T-helper 1 cell (primary cell): ENCODE measurements at places on chromosomes 6 and 20.
A peak's percentile ranks its signal among the peaks of the same experiment; 100 is the strongest.

DNA sequence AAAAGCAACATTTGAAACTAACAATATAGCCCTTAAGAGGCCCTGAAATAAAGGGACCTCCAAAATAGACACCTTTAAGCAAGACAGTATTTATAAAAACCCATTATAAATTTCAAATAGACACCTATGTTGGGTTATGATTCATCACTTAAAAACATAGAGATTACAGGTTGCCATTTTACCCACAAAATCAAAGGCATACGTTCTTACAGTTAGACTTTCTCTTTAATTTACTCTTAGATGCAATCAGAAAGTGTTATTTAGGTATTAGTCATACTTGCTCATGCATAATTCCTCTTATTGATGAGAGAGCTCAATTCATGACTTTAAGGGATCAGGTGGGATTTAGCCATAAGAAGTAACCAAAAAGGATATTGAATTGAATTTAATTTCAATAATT, 51.5 kb upstream of the TMEM200A start:
- DNase-seq = no peak

GRCh38 chr6:127096167-127096566, 22.3 kb upstream of the RSPO3 start:
- DNase-seq = no peak

GRCh38 chr6:12261502-12261901, 28.7 kb upstream of the EDN1 start:
- DNase-seq = no peak

- DNase-seq = no peak
Observed at GRCh38 chr6:15508441-15508871, 154.4 kb downstream of the DTNBP1 start.

DNA sequence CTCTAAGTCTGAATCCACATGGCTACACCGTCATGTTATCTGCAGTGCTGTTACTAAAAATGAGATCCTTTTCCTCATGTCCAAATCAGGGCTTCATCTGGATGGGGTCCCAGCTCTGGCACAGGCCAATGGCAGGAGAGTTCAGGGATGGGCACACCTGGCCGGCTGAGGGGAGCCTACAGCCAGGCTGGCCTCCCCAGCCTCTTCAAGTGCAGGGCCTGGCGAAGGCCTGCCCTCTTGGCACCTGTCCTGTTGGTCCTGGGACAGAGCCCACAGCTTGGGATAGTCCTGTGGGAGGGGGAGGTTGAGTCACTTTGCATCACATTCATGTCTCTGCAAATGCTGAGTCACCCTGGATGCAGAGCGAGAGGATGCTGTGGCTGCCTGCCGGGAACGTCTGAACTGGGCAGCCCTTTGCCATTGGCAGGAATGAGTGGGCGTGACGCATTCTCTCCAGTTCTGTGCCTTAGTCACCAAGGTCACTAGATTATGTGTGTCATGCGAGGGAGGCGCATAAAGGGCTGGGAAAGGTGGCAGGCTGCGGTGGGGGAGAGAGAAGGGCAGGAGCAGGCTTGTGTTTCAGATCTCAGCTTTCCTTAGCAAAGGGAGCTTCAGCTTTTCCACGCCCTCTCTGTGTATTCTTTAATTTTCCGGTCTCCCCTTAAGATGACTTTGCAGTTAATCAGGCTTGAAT, 223.2 kb upstream of the ECI2 start:
- no peak for DNase-seq

DNA sequence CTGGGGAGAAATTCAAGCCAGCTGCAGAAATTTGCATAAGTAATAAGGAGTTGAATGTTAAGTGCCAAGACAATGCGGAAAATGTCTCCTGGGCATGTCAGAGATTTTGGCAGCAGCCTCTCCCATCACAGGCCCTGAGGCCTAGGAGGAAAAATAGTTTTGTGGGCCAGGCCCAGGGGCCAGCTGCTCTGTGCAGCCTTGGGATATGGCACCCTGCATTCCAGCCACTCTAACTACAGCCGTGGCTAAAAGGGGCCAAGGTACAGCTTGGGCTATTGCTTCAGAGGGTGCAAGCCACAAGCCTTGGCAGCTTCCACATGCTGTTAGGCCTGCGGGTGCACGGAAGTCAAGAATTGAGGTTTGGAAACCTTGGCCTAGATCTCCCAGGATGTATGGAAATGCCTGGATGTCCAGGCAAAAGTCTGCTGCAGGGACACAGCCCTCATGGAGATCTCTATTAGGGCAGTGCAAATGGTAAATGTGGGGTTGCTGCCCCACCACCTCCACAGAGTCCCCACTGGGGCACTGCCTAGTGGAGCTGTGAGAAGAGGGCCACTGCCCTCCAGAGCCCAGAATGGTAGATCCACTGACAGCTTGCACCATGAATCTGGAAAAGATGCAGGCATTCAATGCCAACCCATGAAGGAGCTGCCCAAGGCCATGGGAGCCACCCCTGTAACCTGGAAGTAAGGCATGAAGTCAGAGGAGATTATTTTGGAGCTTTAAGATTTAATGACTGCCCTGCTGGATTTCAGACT, 126.5 kb downstream of the DTNBP1 start:
- DNase-seq = no peak

GRCh38 chr6:14816116-14816859, 429.6 kb upstream of the JARID2 start:
- DNase-seq = no peak

DNA sequence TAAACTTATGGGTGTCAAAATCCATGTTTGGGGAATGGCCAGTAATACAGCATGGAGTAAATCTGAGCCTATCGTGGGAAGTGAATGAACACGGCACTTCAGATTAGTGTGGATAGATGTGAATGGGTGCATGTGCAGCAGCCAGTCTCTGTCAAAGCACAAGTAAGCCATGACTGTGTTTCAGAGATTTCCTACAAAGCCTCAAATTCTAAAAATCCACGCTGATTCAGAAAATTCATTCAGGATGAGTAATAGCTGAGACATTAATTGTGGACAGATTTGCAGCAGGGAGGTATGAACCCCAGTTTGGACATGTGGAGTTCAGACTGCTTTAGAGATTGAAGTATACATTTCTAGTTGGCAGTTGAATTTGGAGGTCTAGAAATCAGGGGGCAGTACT, 115.1 kb downstream of the QKI start:
- DNase-seq = no peak

GRCh38 chr6:145318952-145319351, 416.4 kb downstream of the EPM2A start:
- DNase-seq = no peak

DNA sequence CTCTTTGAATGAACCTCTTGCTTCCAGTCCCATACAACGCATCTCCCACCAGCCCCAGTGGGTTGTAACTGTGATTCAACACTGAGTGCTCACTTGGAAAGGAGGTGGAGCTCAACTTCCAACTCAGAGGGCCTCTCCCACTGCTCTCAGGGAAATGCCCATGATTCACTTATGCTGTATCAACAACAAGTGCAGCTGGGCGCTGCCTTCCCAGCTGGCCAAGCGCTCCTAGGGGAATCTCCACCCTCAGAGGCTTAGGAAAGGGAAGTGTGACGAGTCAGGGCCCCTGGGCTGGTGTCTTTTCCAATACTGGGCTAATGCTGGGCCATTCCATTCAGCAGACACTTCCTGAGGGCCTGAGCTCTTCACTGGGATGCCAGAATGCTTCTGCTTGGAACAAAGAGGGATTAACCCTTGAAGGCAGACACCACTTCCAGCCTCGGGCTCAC, 8.1 kb upstream of the OCSTAMP start:
- no peak for DNase-seq

DNA sequence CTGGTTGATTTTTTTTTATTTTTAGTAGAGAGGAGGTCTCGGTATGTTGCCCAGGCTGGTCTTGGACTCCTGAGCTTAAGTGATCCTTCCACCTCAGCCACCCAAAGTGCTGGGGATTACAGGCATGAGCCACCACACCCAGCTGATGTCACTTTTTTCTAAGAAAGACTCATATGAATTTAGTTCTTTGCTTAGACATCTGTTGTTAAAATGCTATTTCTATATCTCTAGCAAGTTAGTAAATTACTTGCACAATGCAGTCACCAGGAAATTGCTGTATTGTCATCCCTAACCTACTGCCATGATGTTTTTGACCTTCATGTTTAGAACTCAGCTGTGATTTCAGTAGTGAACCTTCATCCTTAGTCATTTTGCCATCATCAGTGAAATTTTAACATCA, 5.7 kb downstream of the KDM1B start:
- no peak for DNase-seq

- no peak for DNase-seq
Observed at GRCh38 chr20:63898882-63899558, 4.1 kb downstream of the DNAJC5 start.

DNA sequence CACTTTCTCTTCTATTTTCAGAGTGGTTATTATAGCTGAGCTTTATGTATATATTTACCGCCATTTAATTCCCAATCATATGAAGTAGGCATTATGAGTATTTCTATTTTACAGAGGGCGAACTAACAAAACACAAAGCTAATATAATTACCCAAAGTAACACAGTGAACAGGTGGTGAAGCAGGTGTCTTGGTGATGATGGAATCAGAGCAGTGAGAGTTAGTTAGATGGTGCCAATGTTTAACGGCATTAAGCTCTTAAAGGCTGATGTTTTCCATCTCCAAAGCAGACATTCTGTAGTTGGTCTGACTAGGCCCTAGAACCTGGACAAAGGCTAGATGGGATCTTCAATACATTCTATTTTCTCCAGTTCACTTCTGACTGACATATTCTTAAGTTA, 551.1 kb upstream of the SYNCRIP start:
- DNase-seq = no peak

DNA sequence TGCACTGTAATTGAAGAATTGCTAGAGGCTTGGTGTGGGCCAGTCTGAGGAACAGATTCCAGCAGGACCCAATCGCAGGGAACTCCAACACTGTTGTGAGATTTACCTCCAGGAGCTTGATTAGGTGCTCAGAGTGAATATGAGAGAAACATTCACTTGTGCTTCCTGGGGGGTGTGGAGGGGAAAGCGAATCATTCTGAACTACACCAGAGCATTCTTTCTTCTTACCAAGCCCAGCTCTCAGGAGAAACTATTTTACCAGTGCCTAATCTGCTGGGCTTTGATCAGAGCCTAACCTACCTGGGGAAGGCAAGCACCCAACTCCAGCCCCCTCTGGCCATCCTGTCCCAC, 7.4 kb upstream of the SIRPB1 start:
- DNase-seq = peak; percentile 0

DNA sequence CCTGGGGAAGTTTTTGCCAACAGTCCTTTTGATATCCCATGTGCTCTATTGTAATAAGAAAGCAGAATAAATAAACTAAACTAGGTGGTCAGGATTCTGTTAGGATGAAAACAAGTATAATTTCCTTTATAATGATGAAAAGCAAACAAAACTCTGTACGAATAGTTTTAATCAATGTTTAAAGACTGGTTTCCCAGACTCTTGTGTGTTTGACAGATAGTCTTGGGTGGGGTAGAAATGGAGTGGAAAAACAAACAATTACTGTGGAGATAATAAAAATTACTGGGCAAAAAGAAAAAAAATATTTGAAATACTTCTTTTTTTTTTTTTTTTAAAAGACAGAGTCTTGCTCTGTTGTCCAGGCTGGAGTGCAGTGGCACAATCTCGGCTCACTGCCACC, 152.1 kb upstream of the FLRT3 start:
- no peak for DNase-seq

DNA sequence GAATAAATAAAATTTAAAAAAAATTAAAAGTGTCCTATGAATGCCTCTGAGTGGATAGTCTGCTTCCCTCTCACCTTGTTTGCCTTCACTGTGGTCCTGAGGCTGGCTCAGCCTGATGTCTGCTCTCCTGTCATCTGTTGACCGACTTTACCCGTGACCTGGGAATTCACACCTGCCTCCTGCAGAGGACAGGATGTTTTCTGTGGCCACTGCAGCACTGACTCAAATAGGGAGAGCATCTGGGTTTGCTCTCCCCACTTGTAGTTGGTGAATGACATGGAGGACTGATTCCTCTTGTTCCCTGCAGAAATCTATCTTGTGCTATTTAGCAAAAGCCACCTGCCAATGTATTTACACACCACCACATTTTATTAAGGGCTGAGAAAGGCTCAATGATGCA, 52.4 kb upstream of the ERVFRD-1 start:
- no peak for DNase-seq

GRCh38 chr6:11011787-11012234, 32.3 kb downstream of the ELOVL2 start:
- no peak for DNase-seq

- DNase-seq = no peak
Observed at GRCh38 chr6:169263836-169264608, 10.4 kb upstream of the THBS2 start.

DNA sequence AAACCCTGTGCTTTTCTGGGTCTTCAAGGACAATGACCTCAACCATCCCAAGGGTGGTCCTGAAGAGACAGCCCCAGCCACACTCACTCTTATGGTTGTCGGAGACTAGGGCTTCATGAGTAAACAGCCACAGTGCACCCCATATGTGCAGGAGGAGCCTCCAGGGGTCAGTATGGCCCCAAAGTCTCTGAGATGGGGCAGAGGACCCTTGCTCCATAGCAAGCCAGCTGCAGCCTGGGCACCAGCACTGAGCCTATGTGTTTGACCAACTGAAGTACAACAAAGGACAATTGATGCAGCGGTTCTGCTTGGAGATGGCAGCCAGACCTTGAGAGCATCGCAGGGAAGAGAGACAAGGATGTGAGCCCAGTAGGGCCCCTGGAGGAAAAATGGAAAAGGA, 112.2 kb downstream of the LRFN2 start:
- DNase-seq = no peak

DNA sequence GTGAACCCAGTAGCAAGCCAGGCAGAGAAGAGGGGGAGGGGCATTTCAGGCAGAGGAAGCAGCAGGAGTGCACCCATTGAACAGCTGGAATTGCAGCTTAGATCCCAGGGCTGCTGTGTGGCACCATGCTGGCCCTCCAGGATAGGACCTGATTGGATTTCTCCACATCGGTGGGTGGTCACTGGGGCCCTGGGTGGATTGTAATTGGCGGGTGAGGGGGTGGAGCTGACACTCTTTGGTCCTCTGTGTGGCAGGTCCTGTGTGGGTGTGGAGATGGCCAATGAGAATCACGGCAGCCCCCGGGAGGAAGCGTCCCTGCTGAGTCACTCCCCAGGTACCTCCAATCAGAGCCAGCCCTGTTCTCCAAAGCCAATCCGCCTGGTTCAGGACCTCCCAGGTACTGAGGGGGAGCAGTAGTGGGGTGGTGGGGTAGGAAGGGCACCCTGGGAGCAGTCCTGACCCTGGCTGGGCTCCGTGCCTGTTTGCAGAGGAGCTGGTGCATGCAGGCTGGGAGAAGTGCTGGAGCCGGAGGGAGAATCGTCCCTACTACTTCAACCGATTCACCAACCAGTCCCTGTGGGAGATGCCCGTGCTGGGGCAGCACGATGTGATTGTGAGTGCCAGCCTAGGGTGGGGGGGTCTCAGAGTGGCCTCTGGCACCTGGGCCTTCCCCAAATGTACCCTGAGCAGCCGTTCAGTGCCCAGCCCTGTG, 4.4 kb downstream of the PCIF1 start:
- no peak for DNase-seq

GRCh38 chr20:61520076-61520892, 268.2 kb downstream of the CDH4 start:
- no peak for DNase-seq

- DNase-seq = no peak
Observed at GRCh38 chr6:55643861-55644260, 64.9 kb upstream of the HMGCLL1 start.

- DNase-seq = no peak
Observed at GRCh38 chr6:149387779-149388512, 12.1 kb upstream of the SUMO4 start.

- DNase-seq = no peak
Observed at GRCh38 chr20:41509316-41510200, 108.6 kb downstream of the CHD6 start.

- DNase-seq = no peak
Observed at GRCh38 chr6:73017476-73017875, 207.8 kb downstream of the KHDC1L start.
